ENCODE measurements at places on chromosomes 7 and 10.
A peak's percentile ranks its signal among the peaks of the same experiment; 100 is the strongest.

- ATAC-seq: no peak
Measured at GRCh38 chr10:102598243-102598642, 46.0 kb upstream of the TRIM8 start.

- ATAC-seq: no peak
Measured at GRCh38 chr7:104978460-104978859, 35.5 kb upstream of the KMT2E start.

DNA sequence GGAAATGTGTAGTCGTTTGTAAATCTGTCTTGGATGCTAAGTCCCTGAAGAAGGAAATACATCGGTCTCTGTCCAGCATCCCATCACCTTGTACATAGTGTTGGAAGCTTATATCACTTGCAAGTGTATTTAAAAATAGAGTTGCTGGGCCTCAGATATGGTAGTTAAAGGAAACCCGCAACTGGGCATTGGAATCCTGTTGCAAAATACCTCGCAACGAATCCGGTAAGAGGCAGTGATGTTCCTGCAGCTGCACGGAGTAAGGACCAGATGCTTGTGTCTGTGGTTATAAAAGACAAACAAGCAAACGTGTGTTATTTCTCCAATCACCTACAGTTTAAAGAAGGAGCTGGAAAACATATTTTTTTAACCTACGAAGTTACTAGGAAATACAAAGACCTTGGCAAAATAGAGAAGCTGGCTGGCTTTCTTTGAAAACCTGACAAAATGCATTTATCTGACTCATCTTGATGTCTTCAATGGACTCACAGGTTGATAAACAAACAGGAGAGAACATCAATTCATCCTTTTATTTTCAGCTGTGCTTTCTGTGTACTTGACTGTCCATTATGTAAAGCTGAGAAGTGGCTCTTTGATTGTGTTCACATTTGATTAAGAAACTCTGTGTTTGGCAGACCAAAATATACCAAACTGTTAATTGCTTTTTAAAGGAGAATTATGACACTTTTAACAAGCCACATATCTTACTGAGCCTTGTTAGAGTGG is 326.4 kb downstream of the SFMBT2 start:
- ATAC-seq: no peak

DNA sequence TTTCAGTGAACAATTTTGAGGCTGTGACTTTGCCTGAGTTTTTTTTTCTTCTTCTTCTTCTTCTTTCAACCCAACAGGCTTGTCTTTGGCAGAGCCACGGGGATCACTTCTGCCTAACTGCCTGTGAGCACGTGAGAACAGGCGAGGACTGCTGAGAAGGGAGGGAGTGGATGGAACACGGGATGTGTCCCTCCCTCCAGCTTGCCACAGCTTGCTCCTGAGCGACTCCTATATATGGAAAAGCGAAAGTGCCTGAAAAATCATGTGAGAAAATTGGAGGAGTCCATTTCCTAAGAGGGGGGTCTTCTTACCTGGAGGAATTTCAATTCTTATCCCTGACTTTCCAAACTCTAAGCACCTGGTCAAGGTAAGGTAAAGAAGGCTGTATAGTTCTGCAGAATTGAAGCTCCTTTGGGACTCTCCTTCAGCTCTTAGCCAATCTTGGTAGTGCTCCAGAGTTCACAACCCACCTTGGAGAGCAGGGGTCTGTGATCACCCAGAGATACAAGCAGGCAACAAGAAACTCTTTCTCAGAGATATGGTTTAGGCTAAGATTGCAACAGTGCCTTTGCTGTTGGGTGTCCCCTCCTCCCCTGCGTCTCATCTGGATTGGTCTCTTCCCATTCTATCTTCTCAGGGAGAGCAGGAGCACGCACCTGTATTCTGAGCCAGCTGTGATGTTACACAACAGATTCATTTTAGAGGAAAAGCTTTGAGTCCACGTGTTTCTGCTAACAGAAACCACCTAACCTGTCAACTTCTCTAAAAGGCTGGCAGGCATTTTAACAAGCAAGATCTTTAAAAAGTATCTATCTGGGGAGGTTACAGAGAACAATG is at the start of gene MAT1A:
MAT1A (minus strand) TSS at position 208 of the 837 bp plus-strand sequence. CDS start 235 bp downstream, outside the sequence.
- peak; percentile 50 for ATAC-seq

DNA sequence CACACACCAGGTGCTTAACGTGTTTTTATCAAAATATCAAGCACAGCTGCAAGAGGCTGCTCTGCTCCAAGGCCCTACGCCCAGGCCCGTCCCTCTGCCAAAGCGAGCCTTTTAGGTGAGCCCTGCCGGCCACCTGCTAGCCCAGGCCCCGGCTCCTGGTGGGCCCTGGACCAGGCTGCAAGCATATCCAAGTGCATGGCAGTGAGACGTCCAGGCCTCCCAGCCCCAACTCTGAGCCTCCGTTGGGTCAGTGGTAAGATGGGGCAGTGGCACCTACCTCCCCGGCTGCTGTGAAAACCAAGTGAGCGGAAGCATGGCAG is 136.2 kb downstream of the LHPP start:
- ATAC-seq: no peak

GRCh38 chr10:819816-820215 is 111.7 kb downstream of the LARP4B start:
- no peak for ATAC-seq

DNA sequence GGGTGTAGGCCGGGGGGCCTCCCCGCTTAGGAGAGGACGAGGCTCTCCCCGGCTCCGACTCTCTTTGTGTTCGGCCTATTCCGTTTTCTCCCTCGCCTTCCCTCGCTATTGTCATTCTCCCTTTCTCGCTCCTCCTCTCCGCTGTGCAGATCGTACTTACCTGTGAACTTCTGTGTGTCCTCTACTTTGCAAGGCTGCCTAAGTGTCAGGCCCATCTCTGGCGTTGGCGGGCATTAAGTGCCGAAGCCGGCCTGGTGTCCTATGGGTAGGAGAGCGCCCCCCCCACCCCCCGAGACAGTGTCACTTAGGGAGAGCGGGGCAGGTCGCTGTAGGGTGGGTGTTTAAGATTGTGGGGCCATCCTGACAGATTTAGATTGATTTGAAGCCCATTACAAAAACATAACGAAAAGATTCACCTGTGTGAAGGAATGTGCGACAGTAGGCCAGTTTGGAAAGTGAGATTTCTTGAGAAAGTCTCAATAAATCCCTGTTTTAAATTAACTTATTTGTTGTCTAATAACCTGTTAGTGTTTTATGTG is 579 bp downstream of the RBM33 start:
- ATAC-seq: peak; percentile 55

- ATAC-seq: no peak
Measured at GRCh38 chr10:88113232-88113631, 249.8 kb downstream of the PTEN start.

- no peak for ATAC-seq
Measured at GRCh38 chr7:78438433-78438832, 639.9 kb downstream of the PHTF2 start.

- ATAC-seq: peak; percentile 89
Measured at GRCh38 chr10:11986593-11987216, 55.9 kb downstream of the UPF2 start.

- ATAC-seq: peak; percentile 80
Measured at GRCh38 chr7:117230276-117231046, 92.4 kb downstream of the WNT2 start.

DNA sequence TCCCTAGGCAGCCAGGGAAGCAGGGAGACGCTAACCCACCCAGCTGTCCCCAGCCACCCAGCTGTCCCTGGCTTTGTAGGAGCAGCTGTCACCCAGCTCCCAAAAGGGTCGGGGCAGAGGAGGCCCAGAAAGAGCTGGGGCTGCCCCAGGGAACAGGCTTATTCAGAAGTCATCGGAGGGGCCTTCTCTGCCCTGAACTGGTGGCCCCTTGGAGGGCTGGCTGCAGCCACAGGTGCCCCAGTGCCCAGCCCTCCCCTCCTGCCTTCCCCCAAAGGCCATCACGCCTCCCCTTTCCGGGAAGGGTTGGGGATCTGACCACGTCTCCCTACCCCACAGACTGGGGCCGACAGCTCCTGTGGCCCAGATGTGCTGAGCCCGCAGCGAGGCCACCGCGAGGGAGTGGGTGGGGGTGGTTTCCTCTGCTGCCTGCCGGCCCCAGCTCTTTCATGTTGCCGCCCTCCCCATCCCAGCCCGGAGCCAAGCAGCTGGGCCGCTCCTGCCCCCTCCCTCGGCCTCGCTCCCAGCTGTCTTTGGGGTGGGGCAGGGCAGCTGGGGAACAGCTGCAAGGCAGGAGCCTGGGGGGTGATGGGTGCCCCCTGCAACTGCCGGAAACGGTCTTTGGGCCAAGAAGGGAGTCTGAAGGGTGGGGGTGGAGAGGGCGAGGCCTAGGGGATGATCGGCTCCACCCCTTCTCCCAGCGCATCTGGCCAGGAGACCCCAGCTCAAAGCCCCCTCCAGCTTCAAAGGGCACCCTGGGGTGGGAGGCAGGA is 16.8 kb downstream of the TRIM8 start:
- peak; percentile 53 for ATAC-seq

- no peak for ATAC-seq
Measured at GRCh38 chr7:48628793-48629349, 295.5 kb upstream of the CDC14C start.

GRCh38 chr10:112678987-112679386 is 232.0 kb downstream of the VTI1A start:
- no peak for ATAC-seq

DNA sequence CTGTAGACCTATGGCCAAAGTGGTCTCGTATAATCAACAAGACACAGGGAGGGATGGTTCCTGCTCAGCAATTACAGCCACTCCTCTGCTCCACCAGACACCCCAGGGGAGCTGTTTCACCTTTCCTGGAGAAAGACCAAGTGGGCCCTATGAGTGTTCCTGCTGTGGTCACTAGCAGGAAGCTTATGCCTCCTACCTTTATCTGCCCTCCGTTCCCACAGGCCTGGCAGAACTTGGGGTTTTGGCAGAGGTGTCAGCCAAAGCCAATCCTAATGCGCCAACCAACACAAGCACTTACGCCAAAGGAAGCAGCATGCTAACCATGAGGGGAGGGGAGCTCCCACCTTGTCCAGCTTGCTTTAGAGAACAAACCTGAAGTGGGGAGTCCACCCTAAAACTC is 31.2 kb downstream of the XPNPEP1 start:
- ATAC-seq: no peak

DNA sequence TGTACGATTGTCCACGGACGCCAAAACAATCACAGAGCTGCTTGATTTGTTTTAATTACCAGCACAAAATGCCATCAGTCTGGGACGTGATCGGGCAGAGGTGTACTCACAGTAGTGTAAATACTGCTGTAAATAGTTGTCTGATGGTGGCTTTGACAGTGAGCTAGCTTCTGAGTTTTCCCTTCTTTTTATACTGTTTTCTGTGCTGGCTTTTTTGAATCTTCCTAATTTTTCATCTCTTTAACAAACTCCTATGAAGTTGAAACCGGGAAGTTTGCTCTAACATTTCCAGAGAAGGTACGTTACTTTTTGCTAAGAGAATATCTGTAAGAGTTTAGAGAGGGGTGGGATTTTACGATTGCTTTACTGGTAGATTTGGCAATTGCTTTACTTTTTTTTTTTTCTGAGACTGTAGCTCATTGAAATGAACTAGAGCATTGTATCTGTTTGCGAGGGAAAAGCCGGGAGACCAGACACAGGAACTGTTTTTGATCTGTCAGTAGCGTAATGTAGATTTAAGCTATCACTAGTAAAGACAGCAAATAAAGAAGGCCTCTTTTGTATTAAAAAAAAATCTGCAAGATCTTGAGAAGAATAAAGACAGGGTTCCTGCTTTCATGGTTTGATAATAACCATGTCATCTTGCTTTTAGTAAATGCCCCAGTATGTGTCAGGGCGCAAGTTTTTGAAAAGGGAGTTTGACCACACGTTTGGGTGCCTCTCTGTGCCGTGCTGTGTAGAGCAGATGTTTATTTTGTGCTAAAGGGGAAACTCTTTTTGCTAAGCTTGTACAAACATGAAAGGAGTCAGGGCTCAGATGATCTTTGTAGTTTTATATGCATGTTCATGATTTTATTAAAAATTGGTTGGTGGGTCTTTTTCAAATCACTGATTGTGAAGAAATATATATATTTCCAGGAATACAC is 712 bp downstream of the FOXP2 start:
- no peak for ATAC-seq

DNA sequence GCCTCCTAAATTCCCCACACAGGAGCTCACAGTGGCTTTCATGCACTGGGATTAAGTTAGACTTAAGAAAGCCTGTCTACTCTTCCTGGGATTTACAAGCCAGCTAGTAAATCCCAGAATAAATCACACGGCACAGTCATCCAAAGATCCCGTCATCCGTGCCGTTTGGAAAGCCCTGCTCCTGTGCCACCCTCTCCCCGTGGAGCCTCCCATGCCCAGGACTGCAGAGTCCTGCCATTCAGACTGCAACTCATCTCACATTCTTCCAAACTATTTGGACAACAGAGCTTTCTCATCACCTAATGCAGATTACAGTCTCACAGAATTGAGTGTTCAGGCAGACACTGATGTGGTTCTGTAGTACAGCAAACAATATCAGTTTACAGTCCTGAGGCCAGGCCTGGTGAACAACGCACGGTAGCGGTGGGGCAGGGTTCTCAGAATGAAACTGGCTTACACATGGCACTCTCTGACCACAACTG is 166.5 kb downstream of the EGFR start:
- peak; percentile 34 for ATAC-seq

DNA sequence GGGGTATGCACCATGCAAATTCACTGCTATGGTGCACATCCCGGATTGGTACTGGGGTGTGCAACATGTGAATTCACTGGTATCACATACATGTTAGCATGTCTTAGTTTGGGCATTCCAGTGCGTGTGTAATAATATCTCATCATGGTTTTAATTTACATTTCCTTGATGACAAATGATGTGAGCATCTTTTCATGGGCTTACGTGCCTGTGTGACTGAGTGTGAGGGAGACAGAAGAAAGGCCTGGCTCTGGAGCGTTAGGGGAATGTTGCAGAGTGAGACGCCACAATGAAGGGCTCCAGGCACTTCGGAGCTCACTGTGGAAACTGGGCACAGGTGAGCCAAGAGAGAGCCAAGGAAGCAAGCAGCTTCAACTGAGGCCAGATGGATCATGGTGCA is 162.6 kb downstream of the UBE2H start:
- peak; percentile 39 for ATAC-seq

DNA sequence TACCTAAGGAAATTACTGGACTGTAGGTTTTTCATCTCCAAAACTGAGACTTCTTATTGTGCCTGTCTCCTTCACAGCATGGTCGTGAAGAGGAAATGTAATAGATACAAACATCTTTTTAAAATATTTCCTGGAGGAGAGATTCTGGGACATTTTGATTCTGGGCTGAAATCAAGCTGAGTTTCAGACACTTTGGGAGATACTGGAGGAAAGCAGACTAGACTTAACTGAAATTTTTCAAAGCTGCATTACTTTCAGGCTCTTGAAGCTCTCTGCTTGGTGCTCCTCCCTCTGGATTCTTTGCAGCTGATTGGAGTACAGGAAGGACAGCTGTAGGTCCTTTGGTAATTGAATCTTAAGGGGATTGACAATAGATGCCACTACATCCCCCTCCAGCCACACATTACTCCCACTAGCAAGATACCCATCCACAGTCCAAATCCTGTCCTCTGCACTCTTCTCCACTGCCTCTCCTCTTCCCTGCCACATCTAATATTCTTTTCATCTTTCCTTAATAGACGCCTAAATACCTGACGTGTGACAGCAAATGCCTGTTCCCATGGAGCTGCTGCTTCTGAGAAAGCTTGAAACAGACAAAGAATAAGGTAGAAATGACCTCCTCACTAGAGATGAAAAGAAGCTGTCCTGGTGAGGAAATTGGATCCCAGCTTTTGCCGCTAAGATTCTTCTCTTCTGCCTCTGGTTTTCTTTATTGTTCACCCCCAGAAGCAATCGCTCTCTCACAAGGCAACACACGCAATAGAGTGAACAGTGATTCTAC is 111.5 kb upstream of the PHYHIPL start:
- no peak for ATAC-seq

- no peak for ATAC-seq
Measured at GRCh38 chr7:41924796-41925195, 221.9 kb upstream of the INHBA start.

Measured in SK-N-SH treated with all-trans-retinoic acid at 6 μM for 48 hours (cell line).